Hepatocyte (in vitro differentiated cells): ENCODE measurements at places on chromosomes 6 and 20. TPM values are rescaled to one million over a fixed set of nuclear protein-coding genes. Genes with fewer than 3 reads are reported as not detected.

DNA sequence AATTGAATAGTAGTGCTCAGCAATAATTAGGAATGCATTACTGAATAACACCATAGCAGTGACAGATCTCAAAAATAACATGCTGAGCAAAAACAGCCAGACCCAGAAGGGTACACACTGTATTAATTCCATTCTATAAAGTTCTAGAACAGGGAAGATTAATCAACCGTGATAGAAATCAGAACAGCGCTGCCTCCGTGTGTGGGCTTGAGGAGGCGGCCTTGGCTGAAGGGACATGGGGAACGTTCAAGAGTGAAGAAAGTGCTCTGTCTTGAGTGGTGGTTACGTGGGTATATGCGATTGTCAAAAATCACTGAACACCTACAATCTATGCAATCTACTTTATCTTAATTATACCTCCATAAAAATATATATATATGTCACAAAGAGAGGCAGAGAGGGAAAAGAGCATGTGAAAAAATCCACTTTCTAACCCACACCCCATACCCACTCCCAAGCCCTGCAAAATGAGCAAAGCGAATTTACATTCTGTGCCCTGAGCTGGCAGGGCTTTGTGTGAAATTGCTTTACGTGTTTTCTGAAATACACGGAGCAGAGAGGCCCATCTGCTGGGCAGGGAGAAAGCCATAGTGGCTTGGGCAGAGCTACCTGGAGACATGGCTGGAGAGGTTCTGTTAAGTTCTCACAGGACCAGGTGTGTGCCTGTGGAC, 74.4 kb downstream of the NFATC2 start:
- no peak overlapping the region for H3K4me3 ChIP-seq
- H3K36me3 ChIP-seq: no peaks in the 10 kb centered on the region
- H3K27me3 ChIP-seq: no peaks in the 10 kb centered on the region
- no peak overlapping the region for H3K27ac ChIP-seq
- DNase-seq: no peak

GRCh38 chr6:25194172-25194678, 84.9 kb upstream of the CARMIL1 start:
- H3K36me3 ChIP-seq: no peaks in the 10 kb centered on the region
- no peak overlapping the region for H3K4me3 ChIP-seq
- no peak for DNase-seq
- peaks cover 7% of the 10 kb centered on the region for H3K4me1 ChIP-seq
- H3K27ac ChIP-seq: peak overlapping the region; percentile 15

GRCh38 chr20:24868396-24868927, 80.6 kb upstream of the CST7 start:
- H3K4me3 ChIP-seq: no peak overlapping the region
- no peak for DNase-seq
- H3K27ac ChIP-seq: no peak overlapping the region
- H3K27me3 ChIP-seq: no peaks in the 10 kb centered on the region
- no peaks in the 10 kb centered on the region for H3K4me1 ChIP-seq
- H3K36me3 ChIP-seq: no peaks in the 10 kb centered on the region

DNA sequence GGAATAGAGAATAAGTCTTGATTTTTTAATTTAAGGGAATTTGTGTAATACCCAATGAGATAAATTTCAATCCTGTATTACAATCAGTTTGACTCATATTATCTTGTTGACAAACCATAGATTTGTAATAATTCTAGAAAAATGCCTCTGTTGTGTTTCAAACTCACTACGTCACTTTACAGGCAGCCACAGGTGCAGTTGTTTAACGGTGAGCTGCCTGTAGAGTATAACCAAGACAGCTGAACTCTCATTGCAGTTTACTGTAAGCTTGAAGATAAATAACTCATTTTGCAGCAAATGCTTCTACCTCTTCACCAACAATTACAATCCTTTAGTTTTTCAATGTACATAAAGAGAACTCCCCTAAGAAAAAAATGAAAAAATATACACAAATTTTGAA, 114.3 kb downstream of the PRKN start:
- H3K4me3 ChIP-seq: no peak overlapping the region
- no peak for DNase-seq
- H3K27me3 ChIP-seq: no peaks in the 10 kb centered on the region
- no peaks in the 10 kb centered on the region for H3K36me3 ChIP-seq
- no peak overlapping the region for H3K27ac ChIP-seq
- H3K4me1 ChIP-seq: peaks cover 8% of the 10 kb centered on the region

GRCh38 chr6:3610921-3611320, 140.6 kb downstream of the PXDC1 start:
- H3K4me1 ChIP-seq: no peaks in the 10 kb centered on the region
- no peak overlapping the region for H3K4me3 ChIP-seq
- H3K27me3 ChIP-seq: no peaks in the 10 kb centered on the region
- DNase-seq: no peak
- H3K27ac ChIP-seq: no peak overlapping the region
- no peaks in the 10 kb centered on the region for H3K36me3 ChIP-seq

- H3K36me3 ChIP-seq: no peaks in the 10 kb centered on the region
- no peak overlapping the region for H3K4me3 ChIP-seq
- H3K27me3 ChIP-seq: no peaks in the 10 kb centered on the region
- DNase-seq: no peak
- H3K4me1 ChIP-seq: no peaks in the 10 kb centered on the region
Measured at GRCh38 chr20:1652104-1652503, 5.5 kb downstream of the SIRPG start.

GRCh38 chr6:82083646-82084045, 163.9 kb downstream of the IBTK start:
- H3K4me1 ChIP-seq: no peaks in the 10 kb centered on the region
- H3K27ac ChIP-seq: no peak overlapping the region
- no peak overlapping the region for H3K4me3 ChIP-seq
- no peaks in the 10 kb centered on the region for H3K36me3 ChIP-seq
- DNase-seq: no peak
- no peaks in the 10 kb centered on the region for H3K27me3 ChIP-seq

The OR2H1 gene
- not detected in 2 replicates for total RNA-seq

The SMIM13 gene
- total RNA-seq: 16.0 and 18.2 TPM in 2 replicates
